Activated CD4-positive, alpha-beta T cell treated with anti-CD3 and anti-CD28 coated beads, Interleukin-2, amount 50 U/mL, for 1 hour (primary cell): ENCODE measurements at places on chromosomes 12 and 14.

GRCh38 chr14:20696764-20697163 is 8.2 kb downstream of the ANG start:
- no peak for DNase-seq

GRCh38 chr14:45587142-45587541 is 334.1 kb upstream of the MIS18BP1 start:
- no peak for DNase-seq

DNA sequence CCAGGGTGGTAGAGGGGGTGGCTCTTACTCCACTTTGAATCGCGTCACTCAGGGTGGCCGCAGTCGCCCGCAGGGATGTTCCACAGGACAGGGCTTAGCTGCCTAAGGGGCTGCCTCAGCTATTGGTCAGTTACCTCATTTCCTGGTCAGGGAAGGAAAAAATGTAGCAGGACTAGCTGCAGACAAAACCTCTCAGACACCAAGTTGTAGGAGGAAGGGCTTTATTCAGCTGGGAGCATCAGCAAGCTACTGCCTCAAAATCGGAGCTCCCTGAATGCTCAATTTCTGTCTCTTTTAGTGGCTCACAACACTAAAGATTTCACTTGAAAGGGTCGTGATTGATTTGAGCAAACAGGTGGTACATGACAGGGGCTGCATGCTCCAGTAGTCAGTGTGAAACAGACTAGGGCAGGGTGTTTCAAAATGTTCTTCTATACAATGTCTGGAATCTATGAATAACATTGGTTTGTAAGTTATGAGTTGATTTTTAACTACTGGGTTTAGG is 6.4 kb upstream of the CLEC6A start:
- DNase-seq = no peak

DNA sequence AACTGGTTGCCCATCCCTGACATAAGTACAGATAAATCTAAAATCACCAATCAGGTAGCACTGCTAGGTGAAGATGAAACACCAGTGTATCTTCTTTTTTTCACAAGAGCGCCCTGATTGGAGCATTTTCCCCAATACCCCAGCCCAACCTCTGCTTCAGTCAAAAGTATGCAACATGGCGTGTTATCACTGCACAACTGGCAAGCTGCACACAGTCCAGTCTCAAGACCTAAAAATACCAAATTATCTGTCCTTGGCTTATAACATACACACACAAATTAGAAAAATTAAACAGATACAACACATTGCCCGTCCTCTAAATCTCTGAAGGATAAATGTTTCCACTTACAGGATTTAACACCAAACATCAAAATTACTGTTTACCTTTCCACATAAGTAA is 20.2 kb upstream of the SELPLG start:
- no peak for DNase-seq

GRCh38 chr12:45928309-45928708 is 62.1 kb downstream of the SCAF11 start:
- no peak for DNase-seq

DNA sequence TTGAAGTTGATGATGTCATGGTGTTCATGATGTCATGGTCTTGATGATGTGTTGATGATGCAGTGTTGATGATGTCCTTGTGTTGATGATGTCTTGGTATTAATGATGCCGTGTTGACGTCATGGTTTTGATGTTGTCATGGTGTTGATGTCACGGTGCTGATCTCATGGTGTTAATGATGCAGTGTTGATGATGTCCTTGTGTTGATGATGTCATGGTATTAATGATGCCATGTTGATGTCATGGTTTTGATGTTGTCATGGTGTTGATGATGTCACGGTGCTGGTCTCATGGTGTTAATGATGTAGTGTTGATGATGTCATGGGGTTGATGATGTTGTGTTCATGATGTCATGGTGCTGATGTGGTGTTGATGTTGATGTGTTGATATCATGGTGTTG is 48.0 kb upstream of the RIMBP2 start:
- DNase-seq = no peak

DNA sequence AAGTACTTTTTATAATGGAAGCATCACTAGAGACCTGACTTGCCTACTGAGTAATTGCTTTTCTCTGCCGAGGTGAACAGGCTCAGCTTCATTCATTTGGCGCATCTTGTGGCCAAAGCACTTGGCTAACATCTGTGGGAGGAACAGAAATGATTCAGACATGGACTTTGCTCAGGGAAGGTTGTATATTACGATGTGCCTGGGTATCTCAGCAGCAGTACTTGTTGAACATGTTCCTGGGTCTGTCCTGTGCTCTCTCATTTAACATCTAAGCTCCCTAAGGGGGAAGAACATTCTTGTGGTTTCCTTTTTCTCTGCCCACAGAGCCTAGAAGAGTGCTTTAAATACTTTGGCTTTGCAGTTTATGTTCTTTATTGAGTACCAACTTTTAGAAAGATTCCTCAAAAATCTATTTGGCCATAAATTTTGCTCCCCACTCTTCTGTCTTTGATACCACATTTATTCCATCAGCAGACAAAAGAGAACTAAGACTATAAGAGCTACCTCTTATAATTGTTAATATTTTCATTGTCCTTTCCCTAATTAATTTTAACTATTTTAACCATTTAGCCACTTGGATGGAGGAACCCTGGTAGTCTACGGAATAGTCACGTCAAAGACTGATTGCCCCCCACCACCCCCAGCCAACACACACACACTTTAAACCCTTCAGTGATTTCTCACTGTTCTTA is 101.2 kb upstream of the EGLN3 start:
- no peak for DNase-seq

DNA sequence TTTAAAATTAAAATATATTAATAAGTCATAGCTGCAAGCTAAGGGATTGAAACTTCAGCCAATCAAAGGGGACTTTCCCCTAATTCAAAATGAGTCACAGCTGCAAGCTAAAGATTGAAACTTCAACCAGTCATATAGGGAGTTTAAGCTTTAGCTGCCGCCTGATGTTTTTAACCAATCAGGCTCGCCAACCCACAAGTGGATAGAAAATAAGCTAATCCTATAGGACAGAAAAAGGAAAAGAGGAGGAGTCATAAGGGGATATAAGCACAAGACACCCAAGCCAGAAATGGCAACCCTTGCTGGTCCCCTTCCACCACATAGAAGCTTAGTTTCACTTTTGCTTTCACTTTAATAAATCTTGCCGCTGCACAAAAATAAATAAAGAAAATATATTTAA is 1154.6 kb downstream of the GALC start:
- no peak for DNase-seq

DNA sequence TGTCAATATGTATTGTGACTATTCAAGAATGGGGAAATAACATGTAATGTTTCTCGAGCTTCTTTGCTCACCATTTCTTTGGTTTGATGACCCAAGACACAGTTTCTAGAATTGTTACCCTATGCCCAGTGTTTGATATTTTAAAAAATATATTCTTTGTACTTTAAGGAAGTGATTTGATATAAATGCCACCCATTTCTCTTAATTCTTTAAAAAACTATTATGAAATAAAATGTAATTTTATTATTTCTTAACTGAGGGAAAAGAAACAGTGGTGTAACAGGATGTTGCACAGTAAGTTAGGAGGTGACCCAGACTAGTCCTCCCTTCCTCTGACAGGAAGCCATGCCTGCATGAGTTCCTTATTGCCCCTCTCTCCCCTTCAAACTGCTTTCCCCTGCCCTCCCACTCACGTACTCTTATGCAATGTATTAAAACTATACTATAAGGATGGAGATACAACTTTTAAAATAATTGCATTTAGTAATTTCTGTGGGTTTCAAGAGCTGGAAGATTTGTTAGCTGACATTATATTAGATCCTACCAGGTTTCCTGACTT is 279.4 kb downstream of the TMTC2 start:
- DNase-seq = no peak

GRCh38 chr14:103879570-103880347 is 32.4 kb upstream of the PPP1R13B start:
- no peak for DNase-seq

DNA sequence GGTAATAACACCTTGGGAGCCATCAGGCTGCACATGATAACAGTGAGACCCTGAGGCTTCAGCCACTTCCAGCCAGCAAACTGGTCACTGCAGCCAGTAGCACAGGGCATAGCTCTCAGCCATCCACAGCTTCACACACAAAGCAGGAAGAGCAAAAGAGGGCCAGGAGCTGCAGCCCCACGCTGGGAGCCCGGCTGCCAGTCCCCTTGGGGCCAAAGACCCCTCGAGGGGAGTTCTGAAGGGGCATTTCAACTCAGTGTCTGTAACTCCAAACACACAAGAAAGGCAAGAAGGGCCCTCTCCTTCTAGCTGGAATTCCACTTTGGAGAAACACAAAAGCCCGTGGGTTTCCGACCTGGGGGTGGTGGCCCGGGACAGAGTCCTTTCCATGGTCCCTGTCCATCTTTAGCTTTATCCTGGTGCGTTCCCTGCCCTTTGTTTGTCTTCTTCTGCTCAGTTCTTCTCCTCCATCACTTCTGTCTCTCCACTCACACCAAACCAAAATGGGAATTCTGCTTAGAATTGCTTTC is 151.8 kb upstream of the FKBP4 start:
- DNase-seq = no peak

GRCh38 chr12:94207849-94208621 is 59.7 kb downstream of the PLXNC1 start:
- DNase-seq = peak; percentile 9

DNA sequence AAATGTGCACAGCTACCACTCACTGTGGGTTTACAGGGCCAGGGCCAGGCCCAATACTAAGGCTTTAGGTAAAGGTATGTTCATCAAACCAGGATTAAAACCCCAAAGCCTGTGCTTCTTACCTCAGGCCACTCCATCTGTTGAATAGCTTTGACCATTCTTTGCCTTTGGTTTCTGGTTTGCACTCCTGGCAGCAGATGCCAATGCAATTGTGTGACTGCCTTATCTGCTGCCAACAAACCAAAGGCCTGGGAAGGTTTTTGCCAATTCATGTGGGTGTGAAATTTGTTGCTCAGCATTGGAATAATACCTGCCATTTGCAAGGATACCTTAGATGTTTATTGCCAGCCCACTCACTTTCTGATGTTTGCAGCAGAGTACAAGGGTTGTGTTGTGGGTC is 221.6 kb downstream of the C12orf75 start:
- DNase-seq = no peak

- no peak for DNase-seq
These were observed 6.9 kb downstream of the SMIM41 start for GRCh38 chr12:52086366-52086765.

DNA sequence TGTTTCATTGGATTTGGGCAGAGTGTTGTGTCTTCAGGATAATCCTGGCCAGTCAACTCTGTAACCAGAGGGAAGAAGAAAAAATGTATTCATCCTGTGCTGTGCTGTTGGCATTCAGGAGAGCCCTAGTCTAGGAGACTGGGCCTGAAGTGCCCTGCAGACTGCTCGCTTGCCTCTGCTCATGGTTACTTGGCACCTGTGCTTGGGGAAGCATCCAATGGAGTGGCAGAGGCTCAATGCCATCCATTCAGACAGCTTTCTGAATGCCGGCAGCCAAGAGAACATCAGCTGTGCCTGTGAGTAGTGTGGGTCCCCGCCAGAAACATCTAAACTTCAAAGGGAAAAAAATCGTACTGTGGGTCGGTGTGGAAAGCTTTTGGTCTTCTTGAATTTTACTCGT is 124.2 kb downstream of the SRGAP1 start:
- no peak for DNase-seq

DNA sequence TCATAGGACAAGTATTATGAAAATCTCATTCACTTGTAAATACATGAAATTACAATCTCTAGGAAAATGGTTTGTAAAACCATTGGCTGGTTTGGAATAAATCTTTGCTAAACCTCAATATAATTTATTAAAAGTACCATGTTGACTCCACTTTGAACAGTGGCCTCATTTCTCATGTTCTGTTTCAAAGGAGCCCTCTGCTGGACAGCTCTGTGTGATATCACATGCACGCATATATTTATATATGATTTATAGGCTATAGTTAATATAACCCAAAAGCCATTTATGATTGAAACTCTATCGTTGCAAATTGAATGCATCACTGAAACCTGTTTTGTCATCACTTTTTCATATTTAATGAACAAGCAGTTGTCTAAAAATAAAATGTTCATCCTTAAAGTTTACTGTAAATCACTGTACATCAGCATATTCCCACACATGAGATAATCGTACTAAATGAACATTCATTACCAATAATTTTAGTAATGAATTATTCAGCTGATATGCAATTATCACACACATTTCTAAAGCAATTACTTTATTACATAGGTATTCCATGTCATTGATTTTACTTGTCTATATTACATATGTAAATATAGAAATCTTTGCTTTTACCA is 493.8 kb downstream of the NPAS3 start:
- no peak for DNase-seq

GRCh38 chr14:76651410-76652055 is 109.7 kb upstream of the VASH1 start:
- DNase-seq = no peak

DNA sequence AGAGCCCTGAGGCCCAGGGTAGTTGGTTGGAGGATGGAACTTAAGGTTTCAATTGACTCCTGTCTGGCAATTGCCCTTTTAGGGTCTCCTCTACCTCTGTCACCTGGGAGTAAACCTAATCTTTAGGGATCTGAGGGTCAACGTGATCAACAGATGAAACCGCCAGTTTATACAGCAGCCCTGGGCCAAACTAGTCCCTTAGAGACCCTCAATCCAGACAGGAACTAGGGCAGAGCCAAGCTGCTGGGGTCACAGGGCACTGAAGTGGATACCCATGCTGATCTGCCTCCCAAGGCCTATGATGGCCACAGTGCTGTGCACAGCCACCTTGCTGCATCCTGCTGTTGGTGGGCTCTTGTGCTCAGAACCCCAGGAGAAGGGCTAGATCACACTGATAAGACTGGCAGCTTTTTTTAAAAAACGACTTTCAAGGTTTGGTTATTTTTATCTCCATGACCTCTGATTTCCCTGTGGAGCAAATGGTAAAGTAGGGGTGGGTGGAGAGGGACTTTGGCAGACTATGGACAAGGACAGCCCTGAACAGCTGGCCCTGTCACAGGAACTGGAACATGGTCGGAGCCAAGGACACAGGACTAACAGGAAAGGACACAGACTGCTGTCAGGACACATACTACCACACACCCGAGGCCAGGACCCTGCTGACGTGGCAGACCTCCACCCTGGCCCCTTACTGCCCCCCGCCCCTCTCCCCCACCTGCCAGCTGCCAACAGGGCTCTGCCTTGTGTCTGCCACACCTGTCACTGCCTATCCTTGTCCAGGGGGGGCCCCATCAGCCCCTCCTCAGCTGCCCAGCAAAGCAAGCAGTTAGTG is 474 bp downstream of the FITM1 start:
- DNase-seq = no peak

GRCh38 chr14:103767336-103767894 is 51.8 kb downstream of the ZFYVE21 start:
- DNase-seq = no peak
